ENCODE measurements at places on chromosomes 5 and 9. TPM values are rescaled to one million over a fixed set of nuclear protein-coding genes. Genes with fewer than 3 reads are reported as not detected.

GRCh38 chr5:143159031-143159430 lies 244.5 kb downstream of the NR3C1 start:
- DNase-seq: no peak
- no peak overlapping the region for H3K27ac ChIP-seq

Gene FLT4
- 0.17 TPM for total RNA-seq

Gene FAM151B
- total RNA-seq: 1.2 TPM

Gene NCS1
- total RNA-seq: 68.7 TPM

Gene MYMK
- not detected for total RNA-seq

DNA sequence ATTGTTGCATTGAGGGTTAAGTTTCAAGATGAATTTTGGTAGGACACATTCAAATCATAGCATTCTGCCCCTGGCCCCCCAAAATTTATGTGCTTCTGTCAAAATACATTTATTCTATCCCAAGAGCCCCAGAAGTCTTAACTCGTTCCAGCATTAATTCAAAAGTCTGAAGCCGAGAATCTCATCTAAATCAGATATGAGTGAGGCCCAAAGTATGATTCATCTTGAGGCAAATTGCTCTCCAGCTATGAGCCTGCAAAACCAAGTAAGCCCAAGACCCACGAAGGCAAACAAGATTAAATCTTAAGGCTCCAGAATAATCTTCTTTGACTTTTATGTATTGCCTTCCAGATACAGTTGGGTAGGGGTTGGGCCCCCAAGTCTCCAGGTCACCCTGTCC lies 19.2 kb downstream of the TNPO1 start:
- no peak overlapping the region for H3K27ac ChIP-seq
- no peaks in the 10 kb centered on the region for H3K36me3 ChIP-seq
- H3K27me3 ChIP-seq: no peaks in the 10 kb centered on the region

- H3K4me3 ChIP-seq: peak overlapping the region; percentile 77
- DNase-seq: no peak
- peaks cover 6% of the 10 kb centered on the region for H3K36me3 ChIP-seq
- H3K27ac ChIP-seq: no peak overlapping the region
These were observed 31.0 kb downstream of the TNPO1 start for GRCh38 chr5:72847439-72847838.

Gene SLC6A7
- total RNA-seq: not detected

DNA sequence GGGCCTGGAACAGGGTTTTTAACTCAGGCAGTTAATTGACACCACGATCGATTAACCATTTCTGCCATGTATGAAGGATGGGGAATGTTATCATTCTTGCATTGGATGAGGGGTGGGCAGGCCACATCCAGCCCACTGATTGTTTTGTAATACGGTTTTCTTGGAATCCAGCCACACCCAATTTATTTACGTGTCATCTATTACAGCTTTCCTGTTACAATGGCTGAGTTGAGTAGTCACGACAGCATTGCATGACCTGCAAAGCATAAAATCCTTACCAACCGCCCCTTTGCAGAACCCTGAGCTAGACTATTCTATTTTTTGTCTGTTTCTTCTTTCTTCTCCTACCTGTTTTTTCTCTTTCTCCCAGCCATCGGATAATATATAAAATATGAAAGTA lies 122.0 kb upstream of the STC2 start:
- DNase-seq: no peak
- no peak overlapping the region for H3K4me3 ChIP-seq
- H3K27me3 ChIP-seq: no peaks in the 10 kb centered on the region
- peaks cover 37% of the 10 kb centered on the region for H3K4me1 ChIP-seq
- no peaks in the 10 kb centered on the region for H3K36me3 ChIP-seq

GRCh38 chr5:102049517-102049916 lies 246.6 kb downstream of the SLCO4C1 start:
- no peak overlapping the region for H3K4me3 ChIP-seq
- DNase-seq: no peak
- no peak overlapping the region for H3K27ac ChIP-seq

DNA sequence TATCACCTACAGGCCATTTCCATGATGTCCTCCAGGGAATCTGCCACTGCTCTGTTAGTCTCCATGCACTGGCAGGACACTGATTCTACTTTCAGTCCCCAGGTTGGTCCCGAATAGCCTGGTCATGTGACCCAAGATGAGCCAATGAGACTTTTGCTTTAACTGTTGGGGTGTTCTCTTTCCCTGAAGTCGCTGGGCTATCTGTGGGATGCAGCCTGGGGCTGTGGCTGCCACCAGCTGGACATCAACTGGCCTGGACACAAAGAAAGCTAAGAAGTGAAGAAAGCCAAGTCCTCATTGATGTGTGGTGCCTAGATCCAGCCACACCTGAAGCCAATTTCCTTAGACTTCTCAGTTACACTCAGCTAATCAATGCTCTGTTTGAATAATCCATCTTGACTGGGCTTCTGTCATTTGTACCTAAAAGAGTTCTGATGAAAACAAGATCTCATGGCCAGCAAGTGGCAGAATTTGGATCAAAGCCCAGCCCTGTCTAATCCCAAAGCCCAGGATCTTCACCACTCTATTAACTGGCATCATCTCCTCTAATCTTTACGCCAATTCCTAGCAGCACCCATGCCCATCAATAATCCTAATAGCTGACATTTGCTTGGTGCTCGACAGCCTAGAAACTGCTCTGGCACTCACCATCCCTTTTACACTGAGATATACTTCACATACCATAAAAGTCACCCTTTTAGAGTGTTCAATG lies 37.0 kb downstream of the SH3PXD2B start:
- H3K27ac ChIP-seq: no peak overlapping the region
- H3K27me3 ChIP-seq: no peaks in the 10 kb centered on the region
- H3K4me1 ChIP-seq: peaks cover 10% of the 10 kb centered on the region
- H3K36me3 ChIP-seq: no peaks in the 10 kb centered on the region
- no peak overlapping the region for H3K4me3 ChIP-seq
- no peak for DNase-seq

Gene GNG10
- 46.8 TPM for total RNA-seq

GRCh38 chr9:37364136-37364535 lies 58.4 kb upstream of the GRHPR start:
- no peak for DNase-seq
- no peaks in the 10 kb centered on the region for H3K27me3 ChIP-seq
- H3K36me3 ChIP-seq: no peaks in the 10 kb centered on the region
- no peaks in the 10 kb centered on the region for H3K4me1 ChIP-seq
- no peak overlapping the region for H3K27ac ChIP-seq

Gene SLC46A2
- total RNA-seq: not detected

Gene PROB1
- total RNA-seq: 1.7 TPM

GRCh38 chr5:121969660-121970295 lies 8.0 kb downstream of the SRFBP1 start:
- no peak overlapping the region for H3K4me3 ChIP-seq
- peaks cover 19% of the 10 kb centered on the region for H3K4me1 ChIP-seq
- no peaks in the 10 kb centered on the region for H3K27me3 ChIP-seq
- no peaks in the 10 kb centered on the region for H3K36me3 ChIP-seq
- H3K27ac ChIP-seq: no peak overlapping the region
- no peak for DNase-seq

DNA sequence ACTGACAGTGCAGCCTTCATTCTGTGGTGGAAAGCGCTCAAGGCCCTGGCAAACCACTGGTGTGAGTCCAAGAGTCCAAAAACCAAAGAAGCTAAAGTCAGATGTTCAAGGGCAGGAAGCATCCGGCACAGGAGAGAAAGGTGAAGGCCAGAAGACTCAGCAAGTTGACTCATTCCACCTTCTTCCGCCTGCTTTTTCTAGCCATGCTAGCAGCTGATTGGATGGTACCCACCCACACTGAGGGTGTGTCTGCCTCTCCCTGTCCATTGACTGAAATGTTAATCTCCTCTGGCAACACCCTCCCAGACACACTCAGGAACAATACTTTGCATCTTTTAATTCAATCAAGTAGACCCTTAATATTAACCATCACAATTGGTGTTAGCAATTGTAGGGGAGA lies 296.1 kb downstream of the NDUFS4 start:
- DNase-seq: no peak
- no peak overlapping the region for H3K27ac ChIP-seq
- no peak overlapping the region for H3K4me3 ChIP-seq
- no peaks in the 10 kb centered on the region for H3K36me3 ChIP-seq
- no peaks in the 10 kb centered on the region for H3K4me1 ChIP-seq
- no peaks in the 10 kb centered on the region for H3K27me3 ChIP-seq

DNA sequence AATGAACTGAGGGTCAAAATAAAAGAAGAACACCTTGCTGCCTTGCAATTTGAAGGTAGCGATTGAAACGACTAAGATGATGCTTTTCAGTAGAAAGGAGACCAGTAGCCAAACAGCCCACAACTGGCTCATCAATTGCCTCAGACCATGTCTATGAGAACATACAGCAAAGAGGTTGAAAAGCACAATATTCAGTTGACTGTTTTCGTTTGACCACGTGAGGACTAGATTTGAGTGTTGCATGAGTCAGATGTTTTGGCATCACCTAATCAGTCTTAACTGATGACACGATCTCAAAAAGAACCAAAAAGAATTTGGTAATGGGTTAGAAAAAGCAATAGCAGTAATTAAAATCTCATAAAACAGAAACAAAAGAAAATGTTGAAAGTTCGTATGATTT lies 82.7 kb upstream of the IL7R start:
- H3K27ac ChIP-seq: no peak overlapping the region
- no peaks in the 10 kb centered on the region for H3K4me1 ChIP-seq
- no peak overlapping the region for H3K4me3 ChIP-seq
- no peaks in the 10 kb centered on the region for H3K36me3 ChIP-seq
- peaks cover 15% of the 10 kb centered on the region for H3K27me3 ChIP-seq
- no peak for DNase-seq

Gene SKIC3
- total RNA-seq: 35.1 TPM

- peaks cover 15% of the 10 kb centered on the region for H3K4me1 ChIP-seq
- no peak overlapping the region for H3K4me3 ChIP-seq
- DNase-seq: no peak
- no peak overlapping the region for H3K27ac ChIP-seq
These were observed 37.1 kb downstream of the PFDN1 start for GRCh38 chr5:140265845-140266244.

GRCh38 chr5:125775896-125776295 lies 647.3 kb upstream of the GRAMD2B start:
- no peak overlapping the region for H3K4me3 ChIP-seq
- no peak for DNase-seq
- no peak overlapping the region for H3K27ac ChIP-seq
- no peaks in the 10 kb centered on the region for H3K36me3 ChIP-seq

DNA sequence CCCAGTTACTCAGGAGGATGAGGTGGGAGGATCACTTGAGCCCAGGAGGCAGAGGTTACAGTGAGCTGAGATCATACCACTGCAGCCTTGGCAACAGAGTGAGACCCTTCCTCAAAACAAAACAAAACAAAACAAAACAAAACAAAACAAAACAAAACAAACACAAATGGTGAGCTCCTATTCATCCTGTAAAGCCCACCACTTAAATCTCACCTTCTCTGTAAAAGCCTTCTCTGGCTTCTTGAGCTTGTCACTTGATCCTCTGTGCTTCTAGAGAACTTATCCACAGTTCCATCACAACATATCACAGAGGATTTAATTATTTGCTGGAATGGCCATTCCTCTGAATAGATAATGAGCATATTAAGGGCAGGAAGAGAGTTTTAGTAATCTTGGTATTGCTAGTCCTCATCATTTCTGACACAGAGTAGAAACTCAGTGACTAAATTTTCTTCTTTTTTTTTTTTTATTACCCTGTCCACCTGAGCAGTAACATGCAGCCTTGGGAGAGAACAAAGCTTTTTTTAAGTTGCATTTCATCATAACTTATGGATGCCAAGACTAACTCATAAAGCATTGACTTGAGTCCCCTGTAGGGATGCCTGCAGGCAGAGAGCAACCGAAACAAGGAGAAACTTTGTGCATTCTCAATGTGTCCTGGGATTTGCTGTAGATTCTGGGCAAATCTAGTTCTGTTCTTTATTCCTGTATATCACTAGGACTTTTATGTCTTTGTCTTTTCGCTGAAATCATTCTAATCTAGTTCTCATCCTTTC lies 13.0 kb upstream of the HSPA9 start:
- DNase-seq: no peak
- H3K27ac ChIP-seq: no peak overlapping the region
- H3K36me3 ChIP-seq: no peaks in the 10 kb centered on the region
- H3K27me3 ChIP-seq: no peaks in the 10 kb centered on the region
- H3K4me3 ChIP-seq: no peak overlapping the region

DNA sequence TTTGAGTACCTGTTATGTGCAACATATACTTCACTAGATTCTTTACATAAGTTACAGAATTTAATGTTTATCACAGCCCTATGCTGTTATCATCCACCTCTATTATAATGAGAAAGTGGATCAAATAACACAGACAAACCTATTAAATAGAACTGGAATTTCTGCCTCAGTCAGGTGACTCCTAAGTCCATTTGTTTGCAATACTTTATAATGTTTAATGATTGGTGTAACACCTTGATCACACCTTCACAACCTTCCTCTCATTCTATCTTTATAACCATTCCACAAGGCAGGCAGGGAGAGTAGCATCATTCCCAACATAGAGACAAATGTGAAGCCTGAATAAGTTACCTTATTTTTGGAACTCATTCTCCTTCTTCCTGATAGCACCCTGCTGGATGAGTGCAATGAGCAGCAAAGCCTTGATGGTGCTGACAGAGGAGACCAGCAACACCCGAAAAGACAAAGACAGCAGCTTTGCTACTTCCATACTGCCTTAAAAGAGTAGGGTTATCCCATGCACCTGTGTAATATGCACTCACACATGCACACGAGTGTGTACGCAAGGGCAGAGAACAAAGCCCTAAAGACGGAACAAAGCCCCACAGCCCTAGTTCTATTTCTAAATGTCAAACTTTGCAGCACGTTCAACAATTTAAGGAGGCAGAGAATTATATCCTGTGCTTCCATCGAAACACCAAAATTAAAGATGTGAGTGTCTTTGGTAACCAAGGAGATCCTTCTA lies 30.5 kb downstream of the SERINC5 start:
- H3K36me3 ChIP-seq: no peaks in the 10 kb centered on the region
- no peak overlapping the region for H3K27ac ChIP-seq
- no peak overlapping the region for H3K4me3 ChIP-seq
- no peak for DNase-seq
- H3K27me3 ChIP-seq: no peaks in the 10 kb centered on the region

- H3K4me1 ChIP-seq: no peaks in the 10 kb centered on the region
- H3K27ac ChIP-seq: no peak overlapping the region
- no peak overlapping the region for H3K4me3 ChIP-seq
- no peaks in the 10 kb centered on the region for H3K27me3 ChIP-seq
These were observed 124.8 kb downstream of the RANBP17 start for GRCh38 chr5:170986598-170986997.

DNA sequence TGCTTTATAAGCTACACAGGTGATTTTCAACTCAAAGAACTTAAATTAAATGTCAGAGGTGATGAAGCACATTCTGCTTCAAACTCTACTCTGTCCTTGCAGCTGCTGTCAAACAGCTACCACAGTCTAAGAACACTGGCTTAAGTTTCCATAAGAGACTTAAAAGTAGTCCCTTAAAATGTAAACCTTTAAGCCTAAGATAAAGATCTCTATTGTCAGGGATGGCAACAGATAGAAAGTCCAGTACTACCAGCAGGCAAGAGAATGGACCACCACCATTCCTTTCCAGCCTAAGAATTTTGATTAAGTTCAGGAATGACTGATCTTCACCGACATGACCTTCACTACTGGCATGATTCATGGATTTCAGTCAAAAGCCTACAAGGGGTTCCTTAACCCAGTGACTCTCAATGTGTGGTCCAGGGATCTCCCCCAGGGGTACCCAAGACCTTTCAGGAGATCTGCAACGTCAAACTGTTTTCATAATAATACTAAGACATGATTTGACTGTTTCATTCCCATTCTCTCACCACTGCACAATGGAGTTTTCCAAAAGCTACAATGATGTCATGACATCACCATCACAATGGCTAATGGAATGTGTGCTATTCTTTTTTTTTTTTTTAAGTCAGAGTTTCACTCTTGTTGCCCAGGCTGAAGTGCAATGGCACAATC lies 41.1 kb upstream of the PLPP6 start:
- no peak for DNase-seq
- H3K27me3 ChIP-seq: no peaks in the 10 kb centered on the region
- no peaks in the 10 kb centered on the region for H3K4me1 ChIP-seq
- H3K4me3 ChIP-seq: no peak overlapping the region
